MCF 10A (cell line): ENCODE measurements at places on chromosomes 13 and 19.

DNA sequence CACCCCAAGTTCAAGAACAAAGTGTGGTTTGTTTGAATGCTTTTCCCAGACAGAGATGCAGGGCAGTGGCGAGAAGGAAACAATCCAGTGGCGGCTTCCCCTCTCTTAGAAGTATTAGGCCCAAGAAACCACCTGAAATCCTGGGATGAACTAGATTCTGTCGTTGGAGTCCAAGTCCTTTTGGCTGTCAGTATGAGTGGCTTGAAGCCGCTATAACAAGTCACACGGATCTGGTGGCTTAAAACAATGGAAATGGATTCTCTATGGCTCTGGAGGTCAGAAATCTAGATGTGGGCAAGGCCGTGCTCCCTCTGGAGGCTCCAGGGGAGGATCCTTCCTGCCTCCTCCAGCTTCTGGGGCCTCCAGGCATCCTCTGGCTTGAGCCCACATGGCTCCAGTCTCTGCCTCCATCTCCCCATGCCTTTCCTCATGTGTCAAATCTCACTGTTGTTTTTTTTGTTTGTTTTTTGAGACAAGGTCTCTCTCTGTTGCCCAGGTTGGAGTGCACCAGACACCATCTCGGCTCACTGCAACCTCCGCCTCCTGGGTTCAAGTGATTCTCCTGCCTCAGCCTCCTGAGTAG lies 97.7 kb downstream of the GNG7 start:
- no peak overlapping the region for H3K4me3 ChIP-seq
- H3K4me1 ChIP-seq, result peaks cover 6% of the 10 kb centered on the region
- no peak overlapping the region for H3K27ac ChIP-seq
- no peaks in the 10 kb centered on the region for H3K36me3 ChIP-seq
- H3K27me3 ChIP-seq, result peaks cover 11% of the 10 kb centered on the region

GRCh38 chr13:24671386-24672113 lies 8.7 kb upstream of the ATP12A start:
- no peaks in the 10 kb centered on the region for H3K36me3 ChIP-seq
- no peaks in the 10 kb centered on the region for H3K27me3 ChIP-seq
- DNase-seq, result peak; percentile 82

DNA sequence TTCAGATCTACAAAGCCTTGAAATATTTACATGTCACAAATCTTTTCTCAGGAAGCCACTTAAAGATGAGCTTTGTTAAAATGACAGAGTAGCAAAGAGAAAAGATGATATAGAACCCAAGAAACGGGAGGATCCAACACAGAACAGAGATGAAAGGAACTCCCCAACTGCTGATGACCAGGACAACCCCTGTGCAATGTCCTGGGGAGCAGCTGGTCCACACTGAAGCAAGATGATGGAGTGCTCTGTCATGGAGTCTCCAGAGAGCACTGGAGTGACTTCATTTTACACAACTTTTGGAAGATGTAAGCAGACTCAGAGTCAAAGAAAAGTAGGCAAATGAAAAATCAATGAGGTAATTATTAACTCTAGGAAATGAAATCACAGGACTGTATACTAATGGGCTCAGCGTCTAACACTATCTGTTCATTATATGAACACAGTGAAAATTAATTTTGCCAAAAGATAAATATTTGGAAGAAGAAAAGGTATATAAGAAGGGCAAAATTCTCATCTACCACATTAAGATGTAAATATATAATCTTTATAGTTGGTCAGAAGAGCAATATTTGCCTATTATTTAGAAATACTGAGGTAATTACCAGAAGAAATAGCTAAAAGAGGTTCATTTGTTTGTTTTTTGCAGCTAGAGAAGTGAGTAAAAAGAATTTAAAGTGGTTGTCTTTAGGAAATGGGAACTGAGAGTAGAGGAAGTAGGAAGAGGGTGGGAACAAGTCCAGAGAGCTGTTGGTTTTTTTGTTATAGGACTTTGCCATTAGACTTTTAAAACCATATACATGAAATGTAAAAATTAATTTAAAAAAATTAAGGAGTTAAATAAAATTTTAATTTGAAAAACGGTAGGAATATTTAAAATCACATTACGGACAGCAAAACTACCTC lies 30.5 kb downstream of the MTRF1 start:
- H3K27ac ChIP-seq, result no peak overlapping the region
- H3K27me3 ChIP-seq, result no peaks in the 10 kb centered on the region
- H3K36me3 ChIP-seq, result peaks cover 12% of the 10 kb centered on the region
- H3K4me1 ChIP-seq, result peaks cover 14% of the 10 kb centered on the region
- no peak overlapping the region for H3K4me3 ChIP-seq

- H3K27ac ChIP-seq, result no peak within 1 kb of the TSS
- no peak for DNase-seq
- H3K36me3 ChIP-seq, result peaks cover 5% of the 10 kb centered on the region
- no peak within 1 kb of the TSS for H3K4me3 ChIP-seq
- H3K27me3 ChIP-seq, result peaks cover 62% of the 10 kb centered on the region
- no peaks in the 10 kb centered on the region for H3K4me1 ChIP-seq
These were observed at the start of gene ELSPBP1 for GRCh38 chr19:47994209-47994802. ELSPBP1 (plus strand) TSS chr19:47994632; CDS start chr19:48008668, 14,036 bp downstream.

DNA sequence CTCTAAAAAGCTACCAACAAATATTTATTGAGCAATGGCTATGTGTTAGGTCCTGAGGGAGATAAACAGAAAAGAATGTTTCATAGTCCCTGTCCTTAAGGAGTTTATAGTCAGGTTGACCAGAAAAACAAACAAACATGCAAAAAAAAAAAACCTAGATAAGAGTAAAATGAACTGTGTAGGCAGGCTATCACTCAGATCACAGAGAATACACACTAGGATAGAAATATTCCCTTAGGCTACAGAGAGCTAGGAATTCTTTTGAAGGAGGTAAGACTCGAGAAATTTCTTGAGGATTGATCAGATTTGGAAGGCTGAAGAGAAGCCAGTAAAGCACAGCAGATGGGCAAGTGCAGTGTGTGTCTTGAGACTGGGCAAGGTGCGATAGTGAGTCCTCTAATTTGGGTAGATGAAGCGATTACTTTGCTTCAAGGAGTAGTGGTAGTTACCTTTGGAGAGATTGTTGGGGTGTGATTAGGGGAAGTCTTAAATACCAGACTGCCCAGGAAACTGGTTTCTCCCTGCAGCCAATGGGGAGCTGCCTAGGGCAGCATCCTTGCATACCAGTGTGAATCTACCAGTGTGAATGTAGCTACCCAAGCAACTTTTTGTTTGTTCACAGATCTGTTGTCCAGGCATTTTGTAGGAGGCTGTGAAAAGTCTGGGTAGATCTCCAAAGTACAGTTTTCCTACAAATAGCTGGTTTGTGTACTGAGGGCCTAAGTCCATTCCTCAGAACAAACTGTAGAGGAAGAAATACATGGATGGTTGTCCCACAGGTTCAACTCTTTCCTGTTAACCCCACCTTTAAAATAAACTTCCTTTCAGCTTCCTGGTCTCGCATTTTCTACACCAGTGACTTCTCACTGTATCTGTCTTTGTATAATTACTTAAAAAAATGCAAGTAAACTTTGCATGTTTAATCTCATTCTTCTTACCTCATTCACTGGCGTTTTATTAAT lies 314.1 kb downstream of the KLF5 start:
- peak overlapping the region; percentile 6 for H3K27ac ChIP-seq
- peaks cover 14% of the 10 kb centered on the region for H3K4me1 ChIP-seq
- no peak for DNase-seq
- H3K36me3 ChIP-seq, result no peaks in the 10 kb centered on the region
- H3K4me3 ChIP-seq, result no peak overlapping the region

GRCh38 chr13:51453959-51454703 lies 1.3 kb upstream of the INTS6 start:
- peaks cover 62% of the 10 kb centered on the region for H3K36me3 ChIP-seq
- DNase-seq, result peak; percentile 34
- peak overlapping the region; percentile 80 for H3K4me3 ChIP-seq

- H3K36me3 ChIP-seq, result peaks cover 6% of the 10 kb centered on the region
- H3K4me3 ChIP-seq, result no peak overlapping the region
These were observed 36.5 kb upstream of the SACS start for GRCh38 chr13:23469951-23470421.

DNA sequence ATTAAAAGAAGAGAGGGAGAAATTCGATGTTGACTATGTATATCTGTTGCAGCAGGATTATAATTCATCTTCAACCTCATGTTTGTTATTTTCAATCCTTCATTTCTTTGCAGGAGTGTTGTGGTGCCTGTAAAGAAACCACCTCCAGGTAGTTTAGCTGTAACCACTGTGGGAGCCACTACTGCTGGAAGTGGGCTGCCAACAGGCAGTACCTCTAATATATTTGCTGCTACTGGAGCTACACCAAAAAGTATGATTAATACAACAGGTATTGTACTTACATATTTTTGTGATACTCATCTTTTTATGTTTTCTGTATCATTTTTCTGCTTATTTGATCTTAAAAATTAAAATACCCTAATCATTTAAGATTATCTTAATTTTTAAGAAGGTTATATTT lies 266.5 kb downstream of the NBEA start:
- H3K27me3 ChIP-seq, result no peaks in the 10 kb centered on the region
- DNase-seq, result no peak
- H3K27ac ChIP-seq, result no peak overlapping the region
- no peak overlapping the region for H3K4me3 ChIP-seq
- no peaks in the 10 kb centered on the region for H3K4me1 ChIP-seq

- peaks cover 6% of the 10 kb centered on the region for H3K4me1 ChIP-seq
- no peak for DNase-seq
These were observed 40.9 kb downstream of the GJA3 start for GRCh38 chr13:20119960-20120359.

- no peak overlapping the region for H3K4me3 ChIP-seq
- no peaks in the 10 kb centered on the region for H3K4me1 ChIP-seq
- no peak for DNase-seq
- H3K36me3 ChIP-seq, result no peaks in the 10 kb centered on the region
- no peaks in the 10 kb centered on the region for H3K27me3 ChIP-seq
These were observed 23.5 kb upstream of the CCL25 start for GRCh38 chr19:8028951-8029491.

GRCh38 chr13:47241446-47241845 lies 344.6 kb upstream of the HTR2A start:
- no peak overlapping the region for H3K27ac ChIP-seq
- no peaks in the 10 kb centered on the region for H3K36me3 ChIP-seq
- no peak for DNase-seq
- no peaks in the 10 kb centered on the region for H3K4me1 ChIP-seq
- H3K27me3 ChIP-seq, result no peaks in the 10 kb centered on the region
- no peak overlapping the region for H3K4me3 ChIP-seq
